G401 (cell line): ENCODE measurements at places on chromosomes 1 and 21. TPM values are rescaled to one million over a fixed set of nuclear protein-coding genes. Genes with fewer than 3 reads are reported as not detected.

- DNase-seq = no peak
These were observed 25.7 kb upstream of the VPS13D start for GRCh38 chr1:12204140-12204539.

DNA sequence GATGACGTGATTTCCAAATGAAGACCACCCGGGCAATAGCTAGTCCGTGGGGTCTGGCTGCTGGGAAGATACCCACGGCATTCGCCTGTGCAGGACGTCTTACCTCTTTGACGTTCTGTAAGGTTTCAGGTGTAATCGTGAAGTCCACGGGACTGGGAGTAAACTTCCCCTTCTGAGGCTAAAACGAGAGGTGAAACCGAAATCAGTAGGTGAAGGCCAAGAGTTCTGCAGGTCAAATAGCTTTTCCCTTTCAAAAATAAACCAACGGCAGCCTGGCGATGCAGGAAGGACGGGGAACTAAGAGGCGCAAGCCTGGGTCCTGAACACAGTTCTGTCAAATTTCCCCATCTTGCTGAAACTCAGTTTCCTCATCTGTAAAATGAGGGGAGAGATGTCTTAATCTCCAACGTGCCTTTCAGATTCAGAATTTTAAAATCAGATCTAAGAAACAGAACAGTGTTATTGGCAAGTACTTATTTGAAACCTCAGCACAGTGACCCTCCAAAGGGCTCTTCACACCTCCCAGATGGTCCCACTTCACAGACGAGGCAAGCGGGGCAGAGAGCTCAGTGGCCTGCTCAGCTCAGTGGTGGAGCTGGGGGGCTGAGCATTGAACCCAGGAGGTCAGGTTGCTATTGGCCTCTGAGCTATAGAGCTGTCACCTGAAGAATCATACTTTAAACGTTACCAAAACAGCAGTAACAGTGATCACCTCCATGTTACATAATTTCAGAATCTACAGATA lies 34.7 kb downstream of the VPS26C start:
- no peak for DNase-seq

- no peak for DNase-seq
These were observed 140.0 kb downstream of the CASZ1 start for GRCh38 chr1:10656431-10656830.

SPRR2F gene
- not detected in 2 replicates for total RNA-seq

DNA sequence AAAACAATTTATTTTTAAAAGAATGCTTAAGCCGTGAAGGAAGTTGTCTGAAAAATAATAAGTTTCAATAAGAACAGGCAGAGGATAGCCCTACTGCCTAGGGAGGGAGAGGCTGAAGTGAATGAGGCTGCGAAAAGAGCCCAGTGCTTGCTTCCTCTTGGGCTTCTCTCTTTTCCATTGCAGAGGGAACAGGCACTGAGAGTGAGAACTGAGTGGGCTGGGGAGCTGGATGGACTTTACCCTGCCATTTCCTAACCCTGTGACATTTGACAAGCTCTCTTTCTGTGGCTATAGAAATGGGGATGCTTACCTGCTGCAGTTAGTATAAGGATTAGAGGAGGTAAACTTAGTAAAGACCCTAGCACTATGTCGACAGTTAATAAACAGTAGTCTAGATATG lies 30.0 kb downstream of the TENT5C start:
- DNase-seq = no peak

GCSAML gene
- not detected in 2 replicates for total RNA-seq

PTPRU gene
- total RNA-seq = 25.4 and 35.5 TPM in 2 replicates

IL10 gene
- total RNA-seq = not detected in 2 replicates

FCRL5 gene
- not detected in 2 replicates for total RNA-seq

ZNF670 gene
- total RNA-seq = 11.1 and 11.4 TPM in 2 replicates

- DNase-seq = peak; percentile 79
These were observed 189.3 kb downstream of the PTPRU start for GRCh38 chr1:29425631-29426030.

DNA sequence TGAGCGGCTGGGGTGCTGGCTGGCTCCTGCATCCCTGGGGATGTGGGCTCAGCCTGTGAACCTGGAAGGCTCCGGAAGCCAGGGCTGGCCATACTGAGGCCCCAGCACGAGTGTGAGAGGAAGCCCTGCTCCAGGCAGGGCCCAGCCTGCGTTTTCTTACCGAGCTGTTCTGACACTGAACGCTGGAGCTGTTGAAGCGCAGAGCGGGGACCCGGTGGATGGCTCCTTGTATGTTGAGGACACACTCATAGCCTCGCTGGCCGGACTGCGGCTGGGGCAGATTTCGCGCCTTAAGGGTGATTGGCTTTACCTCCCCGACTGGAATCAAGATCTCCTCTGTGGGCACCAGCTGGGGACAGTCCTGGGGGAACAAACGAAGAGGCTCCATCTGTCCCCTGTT lies 160.0 kb downstream of the PLXNA2 start:
- no peak for DNase-seq

GRCh38 chr1:59316497-59317128 lies 19.7 kb downstream of the FGGY start:
- no peak for DNase-seq

GRCh38 chr1:155794605-155795245 lies 62.3 kb downstream of the GON4L start:
- DNase-seq = no peak

GRCh38 chr1:37177230-37177864 lies 143.0 kb upstream of the GRIK3 start:
- peak; percentile 15 for DNase-seq

DNA sequence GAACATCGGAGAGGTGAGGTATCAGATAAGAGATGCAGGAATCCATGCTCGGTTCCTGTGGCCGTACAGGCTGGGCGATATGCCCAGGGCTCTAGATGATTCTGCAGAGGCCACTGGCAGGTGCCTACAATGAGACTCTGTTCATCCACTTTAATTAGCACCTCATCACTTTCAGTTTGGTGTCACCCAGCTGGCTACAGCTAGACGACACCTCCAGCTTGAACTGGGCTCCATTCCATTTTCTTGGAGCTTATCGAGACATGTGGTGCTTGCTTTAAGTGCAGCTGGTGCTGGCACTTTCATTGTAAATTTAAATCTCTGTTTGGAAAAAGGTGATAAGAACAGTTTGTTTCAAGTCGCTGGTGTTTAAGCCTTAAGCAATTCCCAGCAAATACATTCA lies 322.5 kb upstream of the ADGRL2 start:
- no peak for DNase-seq

GRCh38 chr1:60916906-60917305 lies 165.5 kb upstream of the NFIA start:
- DNase-seq = peak; percentile 22

DNA sequence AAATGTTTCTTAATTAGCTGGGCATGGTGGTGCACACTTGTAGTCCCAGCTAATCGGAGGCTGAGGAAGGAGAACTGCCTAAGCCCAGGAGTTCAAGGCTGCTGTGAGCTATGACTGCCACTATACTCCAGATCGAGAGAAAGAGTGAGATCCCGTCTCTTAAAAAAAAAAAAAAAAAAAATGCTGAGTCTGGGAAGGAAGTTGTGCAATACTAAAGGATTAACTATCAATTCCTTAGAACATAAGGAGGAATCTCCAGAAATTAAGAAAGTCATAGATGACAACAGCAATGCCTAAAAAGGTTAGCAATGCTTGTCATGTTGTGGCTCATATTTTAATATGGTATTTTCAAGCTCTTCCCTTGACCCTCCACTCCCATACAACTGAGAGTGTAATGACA lies 5.3 kb downstream of the LUZP1 start:
- no peak for DNase-seq

DNA sequence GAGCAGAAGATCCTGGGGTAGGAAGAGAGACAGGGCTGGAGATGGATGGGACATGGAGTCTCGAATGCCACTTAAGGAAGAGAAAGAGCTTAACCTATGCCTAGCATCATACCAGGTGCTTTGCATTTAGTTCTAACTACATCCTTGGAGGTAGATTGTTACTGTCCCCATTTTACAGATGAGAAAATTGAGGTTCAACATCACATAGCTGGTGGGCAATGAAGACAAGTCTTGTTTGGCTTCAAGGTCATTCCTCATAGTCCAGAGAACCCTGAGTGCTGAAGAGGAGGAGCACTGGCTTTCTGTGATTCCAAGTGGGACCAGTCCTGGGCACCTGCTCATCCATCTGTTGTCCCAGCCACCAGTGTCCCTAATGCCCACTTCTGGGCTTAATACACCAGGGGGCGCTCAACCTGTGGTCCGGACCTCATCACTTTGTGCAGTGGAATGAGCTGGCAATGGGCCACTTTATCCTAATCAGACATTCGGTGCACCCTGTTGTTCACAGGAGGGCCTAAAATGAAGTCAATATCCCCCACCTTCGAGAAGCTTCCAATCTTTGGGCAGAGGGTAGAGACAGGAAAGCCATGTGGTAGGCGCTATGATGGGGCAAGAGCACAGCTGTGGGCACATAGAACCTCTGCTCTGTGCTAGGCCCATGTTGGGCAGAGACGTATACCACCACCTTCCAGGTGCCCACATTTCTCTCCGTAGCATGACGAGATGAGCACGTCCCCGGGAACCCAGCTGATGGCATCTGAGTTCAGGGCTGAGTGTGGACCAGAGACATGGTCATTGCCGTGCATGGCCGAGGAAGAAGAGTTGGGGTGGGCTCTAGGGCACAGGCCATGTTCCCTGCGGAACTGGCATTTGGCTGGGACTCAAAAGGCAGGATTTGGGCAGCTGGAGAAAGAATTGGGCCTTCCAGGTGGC lies 9.2 kb downstream of the RPS6KA1 start:
- peak; percentile 36 for DNase-seq

- peak; percentile 86 for DNase-seq
These were observed 69.4 kb upstream of the MORC3 start for GRCh38 chr21:36250423-36251075.

KMO gene
- not detected in 2 replicates for total RNA-seq

SYT14 gene
- total RNA-seq = 37.5 and 58.0 TPM in 2 replicates

- DNase-seq = no peak
These were observed 25.7 kb downstream of the AADACL4 start for GRCh38 chr1:12669529-12670068.

- peak; percentile 93 for DNase-seq
These were observed 10.6 kb downstream of the TXNIP start for GRCh38 chr1:145985502-145986439.

DNA sequence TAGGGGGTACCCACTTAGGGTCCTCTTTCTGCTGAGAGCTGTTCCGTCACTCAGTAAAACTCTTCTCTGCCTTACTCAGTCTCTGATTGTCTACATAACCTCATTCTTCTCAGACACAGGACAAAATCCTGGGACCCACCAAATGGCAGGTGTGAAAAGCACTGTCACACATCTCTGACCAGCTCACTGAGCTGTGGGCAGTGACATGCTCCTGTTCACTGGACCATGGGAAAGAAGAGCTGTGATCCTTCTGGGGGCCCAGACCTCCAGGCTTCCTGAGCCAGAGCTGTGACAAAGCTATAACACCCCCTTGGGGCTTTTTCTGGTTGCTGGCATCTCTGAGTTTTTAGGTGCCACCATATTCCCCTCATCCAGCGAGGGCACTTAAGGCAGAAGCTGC lies 115.7 kb downstream of the NTPCR start:
- DNase-seq = no peak

GRCh38 chr1:94773931-94774422 lies 46.2 kb upstream of the SLC44A3 start:
- DNase-seq = no peak

LCK gene
- not detected in 2 replicates for total RNA-seq

DNA sequence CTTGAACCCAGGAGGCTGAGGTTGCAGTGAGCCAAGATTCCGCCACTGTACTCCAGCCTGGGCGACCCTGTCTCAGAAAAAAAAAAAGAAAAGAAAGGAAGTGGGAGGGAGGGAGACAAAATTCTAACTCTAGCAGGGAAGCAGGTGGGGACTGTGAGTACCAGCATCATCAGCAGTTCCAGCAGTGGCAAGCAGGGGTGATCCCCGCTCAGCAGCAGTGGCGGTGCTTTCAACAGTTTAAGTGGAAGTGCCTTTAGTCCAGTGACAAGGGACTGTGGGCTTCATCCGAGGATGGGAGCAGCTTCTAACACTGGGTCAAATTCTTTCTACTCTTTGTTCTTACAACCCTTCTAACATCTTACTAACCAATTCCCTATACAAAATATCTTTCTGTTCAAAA lies 858.1 kb upstream of the ADAMTS5 start:
- no peak for DNase-seq

GRCh38 chr1:67194209-67194863 lies 28.1 kb downstream of the IL23R start:
- no peak for DNase-seq

DNA sequence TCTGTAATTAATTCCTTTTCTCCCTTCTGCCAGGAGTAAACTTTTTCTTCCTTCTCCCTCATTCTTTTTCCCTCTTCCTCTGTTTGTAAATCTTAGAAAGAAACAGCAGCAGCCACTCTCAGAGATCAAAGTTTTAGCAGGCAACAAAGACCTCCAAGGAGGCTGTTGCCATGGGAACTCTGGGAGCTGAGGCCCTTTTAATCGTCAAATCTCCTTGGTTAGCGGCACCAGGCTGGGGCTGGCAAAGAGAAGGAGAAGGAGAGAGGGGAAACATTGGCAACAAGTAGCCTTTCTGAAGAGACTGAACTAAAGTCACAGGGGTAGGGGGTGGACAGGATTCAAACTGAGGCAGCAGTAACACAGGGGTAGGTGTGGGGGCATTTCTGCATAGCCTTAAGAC lies 25.2 kb downstream of the ILDR2 start:
- DNase-seq = peak; percentile 7

TNFRSF8 gene
- total RNA-seq = 0.25 TPM in 1 of 2 replicates, not detected in the other

IFNLR1 gene
- total RNA-seq = 0.62 and 1.5 TPM in 2 replicates

DNA sequence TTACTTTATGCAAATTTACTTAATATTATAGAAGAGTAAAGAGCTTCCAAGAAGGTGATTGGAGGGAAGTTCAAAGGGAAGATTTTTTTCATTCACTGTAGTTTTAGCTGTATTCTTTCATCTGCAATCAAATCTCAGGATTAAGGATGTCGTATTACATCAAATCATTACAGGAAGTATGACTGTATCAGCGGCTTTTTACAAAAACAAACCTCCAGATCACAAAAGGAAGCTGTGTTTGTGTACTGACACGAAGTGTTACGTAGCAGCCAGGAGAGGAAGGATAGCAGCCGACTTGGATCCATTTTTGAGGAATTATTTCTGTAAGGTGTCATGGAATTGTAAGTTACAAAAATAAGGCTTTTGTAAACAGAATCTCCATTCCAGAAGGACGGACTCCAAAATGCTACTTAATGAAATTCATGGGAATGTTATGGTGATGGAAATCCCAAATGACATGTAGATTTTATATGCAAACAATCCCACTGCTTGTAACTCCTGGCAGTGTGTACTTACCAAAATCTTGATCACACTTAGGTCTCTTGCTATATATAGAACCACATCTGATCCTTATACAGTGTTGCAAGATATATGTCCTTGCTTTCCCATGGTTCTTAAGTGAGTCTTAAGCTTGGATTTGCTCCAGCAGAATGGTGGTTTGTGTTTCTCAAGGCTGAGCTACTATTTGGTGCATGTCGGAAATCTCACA lies 49.8 kb downstream of the KCNJ15 start:
- no peak for DNase-seq

GRCh38 chr1:60942896-60943638 lies 139.3 kb upstream of the NFIA start:
- no peak for DNase-seq

SLC6A17 gene
- total RNA-seq = 0.92 and 1.3 TPM in 2 replicates

GRCh38 chr1:113818578-113818977 lies 6.3 kb upstream of the RSBN1 start:
- no peak for DNase-seq

GRCh38 chr1:204232526-204232925 lies 18.7 kb upstream of the GOLT1A start:
- no peak for DNase-seq
